Caki2 (cell line): ENCODE measurements at places on chromosomes 2 and 18.

DNA sequence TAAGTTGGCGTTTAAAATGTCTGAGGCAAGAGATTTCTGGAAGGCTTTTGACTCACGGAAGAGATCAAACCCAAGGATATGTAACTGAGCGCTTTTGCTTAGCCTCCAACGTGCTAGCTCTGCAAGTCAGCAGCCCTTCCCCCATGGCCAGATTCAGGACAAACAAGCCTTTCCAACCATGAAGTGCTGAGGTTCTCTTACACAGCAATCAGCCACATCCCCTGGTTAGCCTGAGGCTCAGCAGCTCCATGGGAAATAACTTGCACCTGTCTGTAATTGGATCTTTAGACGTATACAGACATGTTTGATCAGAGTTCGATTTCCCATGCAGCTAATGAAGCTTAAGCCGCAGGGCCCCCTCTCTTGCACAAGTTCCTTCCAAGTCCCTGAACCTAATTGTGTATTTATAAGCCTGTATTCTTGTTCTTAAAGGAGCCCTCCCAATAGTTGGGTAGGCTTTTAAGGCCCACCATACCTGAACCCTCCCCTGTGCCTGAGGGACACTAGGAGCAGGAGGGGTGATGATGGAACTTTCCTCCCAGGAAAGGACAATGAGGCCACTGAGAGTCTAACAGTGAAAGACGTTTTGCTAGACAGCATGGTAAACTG, 2.1 kb upstream of the TMEM131 start:
- DNase-seq = no peak

GRCh38 chr2:212911011-212911410, 240.4 kb downstream of the IKZF2 start:
- no peak for DNase-seq

GRCh38 chr2:237198164-237198855, 112.6 kb downstream of the COPS8 start:
- DNase-seq = no peak

DNA sequence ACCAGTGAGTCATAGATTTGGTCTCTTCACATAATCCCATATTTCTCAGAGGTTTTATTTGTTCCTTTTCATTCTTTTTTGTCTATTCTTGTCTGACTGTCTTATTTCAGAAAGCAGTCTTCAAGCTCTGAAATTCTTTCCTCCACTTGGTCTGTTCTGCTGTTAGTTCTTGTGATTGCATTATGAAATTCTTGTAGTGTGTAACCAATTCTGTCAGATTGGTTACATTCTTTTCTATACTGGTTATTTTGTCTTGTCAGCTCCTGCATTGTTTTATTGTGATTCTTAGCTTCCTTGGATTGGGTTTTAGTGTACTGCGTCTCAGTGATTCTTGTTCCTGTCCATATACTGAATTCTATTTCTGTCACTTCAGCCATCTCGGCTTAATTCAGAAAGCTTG, 18.6 kb downstream of the EHBP1 start:
- no peak for DNase-seq

GRCh38 chr18:9231852-9232486, 95.4 kb downstream of the ANKRD12 start:
- DNase-seq = no peak

DNA sequence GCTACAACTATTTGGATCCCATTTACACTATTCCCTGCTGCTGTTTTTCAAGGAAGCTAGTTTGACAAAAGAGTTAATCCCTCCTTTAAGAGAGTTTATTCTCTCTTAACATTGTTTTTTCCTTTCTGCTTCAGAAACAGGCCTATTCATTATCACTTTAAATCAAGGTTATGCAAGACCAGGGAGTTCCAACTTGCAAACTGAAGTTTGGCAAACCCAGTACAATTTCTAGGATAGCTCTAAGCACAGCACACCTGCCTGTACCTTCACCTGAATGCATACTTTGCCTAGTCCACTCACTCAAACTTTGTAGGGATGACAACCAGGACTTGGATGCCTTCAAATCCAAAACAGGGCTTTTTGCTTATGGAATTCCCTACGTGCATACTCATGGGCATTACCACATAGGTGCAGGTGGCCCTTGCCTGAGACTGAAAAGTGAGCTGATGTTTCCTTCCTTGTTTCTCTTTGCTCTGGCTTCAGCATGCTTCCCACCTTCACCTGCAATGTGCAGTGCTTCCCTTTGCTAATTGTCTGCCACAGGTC, 193.8 kb upstream of the MMADHC start:
- no peak for DNase-seq

DNA sequence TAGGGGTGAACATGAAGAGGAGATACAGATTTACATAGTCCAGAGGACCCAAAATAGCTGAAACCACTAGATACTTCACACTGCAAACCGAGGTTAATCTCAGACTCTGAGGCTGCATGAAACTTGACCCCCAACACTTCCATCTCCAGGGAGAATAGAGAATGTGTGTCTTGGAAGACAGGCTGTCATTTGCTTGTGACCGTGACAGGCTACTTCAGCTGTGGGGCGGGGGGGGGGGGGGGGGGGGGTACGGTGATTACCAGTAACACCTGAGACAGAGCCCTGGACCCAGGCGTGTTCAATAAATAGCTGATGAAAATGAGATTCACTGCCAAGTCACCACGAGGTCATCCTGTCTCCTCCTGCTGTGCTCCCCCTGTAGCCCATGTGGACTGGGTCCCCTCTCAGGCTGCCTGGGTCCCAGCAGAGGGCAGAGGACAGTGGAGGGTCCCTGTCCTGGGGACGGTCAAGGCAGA, 5.7 kb upstream of the KLHL29 start:
- DNase-seq = no peak
